ENCODE measurements at places on chromosomes 5 and 9. TPM values are rescaled to one million over a fixed set of nuclear protein-coding genes. Genes with fewer than 3 reads are reported as not detected.

The FAM53C gene
- total RNA-seq: 24.9 TPM

The LRRC14B gene
- total RNA-seq: not detected

The CDH9 gene
- not detected for total RNA-seq

The GLIPR2 gene
- total RNA-seq: 13.6 TPM

The FGF1 gene
- not detected for total RNA-seq

The FUT7 gene
- 3.9 TPM for total RNA-seq

The MAPK9 gene
- total RNA-seq: 30.3 TPM

The SLC6A7 gene
- not detected for total RNA-seq

The IGIP gene
- 4.8 TPM for total RNA-seq

GRCh38 chr5:37838933-37839341 is 904 bp downstream of the GDNF start:
- no peak overlapping the region for H3K27ac ChIP-seq
- peaks cover 64% of the 10 kb centered on the region for H3K27me3 ChIP-seq
- H3K36me3 ChIP-seq: no peaks in the 10 kb centered on the region
- no peak overlapping the region for H3K4me3 ChIP-seq
- no peak for DNase-seq

DNA sequence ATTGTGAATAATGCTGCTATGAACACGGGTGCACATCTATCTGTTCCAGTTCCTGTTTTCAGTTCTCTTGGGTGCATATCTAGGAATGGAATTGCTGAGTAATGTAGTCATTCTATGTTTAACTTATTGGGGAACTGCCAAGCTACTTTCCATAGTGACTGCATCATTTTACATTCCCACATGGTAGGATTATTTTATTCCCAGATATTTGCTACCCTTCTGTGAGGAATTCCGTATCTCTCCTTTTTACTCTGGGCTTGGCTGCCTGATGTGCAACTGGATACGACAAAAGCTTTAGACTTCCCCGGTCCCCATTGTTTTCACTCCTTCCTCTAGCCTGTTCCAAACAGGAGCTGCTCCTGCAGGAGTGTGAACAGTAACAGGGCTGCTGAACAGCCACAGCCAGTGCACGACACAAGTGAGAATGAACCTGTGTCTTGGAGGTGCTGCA is 7.2 kb downstream of the TAS2R1 start:
- H3K27me3 ChIP-seq: no peaks in the 10 kb centered on the region
- no peaks in the 10 kb centered on the region for H3K4me1 ChIP-seq
- DNase-seq: no peak
- no peak overlapping the region for H3K27ac ChIP-seq
- H3K36me3 ChIP-seq: no peaks in the 10 kb centered on the region

- no peak for DNase-seq
- H3K27ac ChIP-seq: no peak overlapping the region
- peaks cover 16% of the 10 kb centered on the region for H3K4me1 ChIP-seq
- H3K4me3 ChIP-seq: no peak overlapping the region
- no peaks in the 10 kb centered on the region for H3K36me3 ChIP-seq
- peaks cover 10% of the 10 kb centered on the region for H3K27me3 ChIP-seq
Observed at GRCh38 chr5:1167361-1167727, 34.1 kb upstream of the SLC6A19 start.

- DNase-seq: no peak
- no peaks in the 10 kb centered on the region for H3K27me3 ChIP-seq
- peaks cover 11% of the 10 kb centered on the region for H3K4me1 ChIP-seq
- H3K4me3 ChIP-seq: no peak overlapping the region
- no peaks in the 10 kb centered on the region for H3K36me3 ChIP-seq
Observed at GRCh38 chr5:133861161-133861737, 107.2 kb downstream of the C5orf15 start.

- DNase-seq: no peak
- peaks cover 15% of the 10 kb centered on the region for H3K36me3 ChIP-seq
- no peak overlapping the region for H3K27ac ChIP-seq
- H3K27me3 ChIP-seq: no peaks in the 10 kb centered on the region
- peaks cover 31% of the 10 kb centered on the region for H3K4me1 ChIP-seq
Observed at GRCh38 chr9:92664394-92665152, 5.4 kb downstream of the IPPK start.

DNA sequence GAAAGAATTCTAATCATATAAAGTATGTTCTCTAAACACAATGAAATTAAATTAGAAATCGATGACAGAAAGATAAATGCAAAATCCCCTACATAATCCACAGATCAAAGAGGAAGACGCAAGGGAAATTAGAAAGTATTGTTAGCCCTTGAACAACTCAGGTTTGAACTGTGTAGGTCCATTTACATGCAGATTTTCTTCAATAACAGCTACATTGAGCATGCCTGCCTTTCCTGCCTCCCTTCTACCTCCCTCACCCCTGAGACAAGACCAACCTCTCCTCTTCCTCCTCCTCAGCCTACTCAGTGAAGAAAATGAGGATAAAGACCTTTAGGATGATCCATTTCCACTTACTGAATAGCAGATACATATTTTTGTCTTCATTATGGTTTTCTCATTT is 75.2 kb downstream of the PLPP1 start:
- H3K4me1 ChIP-seq: no peaks in the 10 kb centered on the region
- no peak overlapping the region for H3K4me3 ChIP-seq
- peaks cover 4% of the 10 kb centered on the region for H3K36me3 ChIP-seq
- H3K27me3 ChIP-seq: no peaks in the 10 kb centered on the region

GRCh38 chr5:143402017-143402552 is 1.4 kb downstream of the NR3C1 start:
- H3K27ac ChIP-seq: peak overlapping the region; percentile 82
- H3K36me3 ChIP-seq: peaks cover 39% of the 10 kb centered on the region
- no peaks in the 10 kb centered on the region for H3K27me3 ChIP-seq
- peak overlapping the region; percentile 90 for H3K4me3 ChIP-seq
- DNase-seq: no peak
- H3K4me1 ChIP-seq: peaks cover 61% of the 10 kb centered on the region

GRCh38 chr9:18857769-18858168 is 175.2 kb downstream of the SAXO1 start:
- no peaks in the 10 kb centered on the region for H3K4me1 ChIP-seq
- no peak for DNase-seq
- no peak overlapping the region for H3K27ac ChIP-seq
- H3K27me3 ChIP-seq: no peaks in the 10 kb centered on the region
- H3K36me3 ChIP-seq: no peaks in the 10 kb centered on the region

Measured in activated B cell treated with CpG ODN at 0.5 μM for 24 hours (primary cell).